Cerebellar nuclear complex (tissue), 1 donor: ENCODE measurements at places on chromosomes 7 and 10.

DNA sequence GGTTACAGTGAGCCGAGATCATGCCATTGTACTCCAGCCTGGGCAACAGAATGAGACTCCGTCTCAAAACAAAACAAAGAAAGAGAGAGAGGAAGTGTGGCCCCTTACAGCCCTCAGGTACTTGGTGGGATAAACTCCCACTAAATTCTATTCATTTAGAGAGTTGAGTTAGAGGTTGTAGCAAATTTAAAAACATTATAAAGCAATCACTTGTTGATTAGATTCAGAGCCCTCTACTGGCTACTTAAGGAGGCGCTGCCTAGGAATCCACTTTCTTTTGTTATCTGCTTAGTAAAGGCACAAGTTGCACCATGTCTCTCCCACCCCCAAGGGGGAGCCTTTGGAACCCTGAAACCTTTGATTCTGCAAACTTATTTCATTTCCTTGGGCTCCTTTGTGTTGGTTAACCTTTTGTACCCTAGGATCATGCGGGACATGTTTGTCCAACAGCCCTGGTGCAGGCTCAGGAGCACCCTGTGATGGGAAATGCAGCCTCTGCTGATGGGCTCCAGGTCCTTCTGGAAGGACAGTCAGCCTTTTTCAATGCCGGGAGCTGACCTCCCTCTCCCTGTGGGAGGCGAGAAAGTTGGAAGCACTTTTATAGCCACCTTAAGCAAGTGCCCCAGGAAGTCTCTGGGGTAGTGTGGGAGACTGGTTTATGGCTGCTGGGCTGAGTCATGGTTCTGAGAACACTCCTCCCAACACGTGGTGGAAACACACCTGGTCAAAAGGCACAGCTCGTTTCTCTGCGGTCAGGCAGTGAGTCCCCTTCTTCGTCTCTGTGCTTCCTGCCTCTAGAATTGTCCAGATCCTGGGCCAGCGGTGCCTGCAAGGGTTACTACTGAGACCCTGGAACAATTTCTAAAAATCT is 2.3 kb downstream of the HKDC1 start:
- DNase-seq: no peak

DNA sequence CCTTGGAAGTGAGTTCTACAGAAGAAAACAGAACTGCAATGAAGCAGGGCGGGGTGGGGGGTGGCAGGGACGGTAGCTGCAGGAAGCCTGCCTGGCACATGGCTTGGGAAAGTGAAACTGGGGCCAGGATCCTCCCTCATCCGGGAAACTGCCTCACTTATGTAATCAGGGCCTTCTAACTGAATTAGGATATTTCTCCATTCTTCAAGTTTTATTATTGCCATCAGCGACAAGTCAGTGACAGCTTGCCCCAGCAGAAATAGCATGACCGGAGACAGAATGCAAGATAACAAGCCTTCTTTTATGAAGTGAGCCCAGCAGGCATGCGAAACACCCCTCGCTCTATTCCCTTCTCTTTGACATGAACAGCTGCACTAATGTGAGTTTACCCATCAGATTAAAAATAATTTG is 77.5 kb upstream of the CACUL1 start:
- DNase-seq: no peak

DNA sequence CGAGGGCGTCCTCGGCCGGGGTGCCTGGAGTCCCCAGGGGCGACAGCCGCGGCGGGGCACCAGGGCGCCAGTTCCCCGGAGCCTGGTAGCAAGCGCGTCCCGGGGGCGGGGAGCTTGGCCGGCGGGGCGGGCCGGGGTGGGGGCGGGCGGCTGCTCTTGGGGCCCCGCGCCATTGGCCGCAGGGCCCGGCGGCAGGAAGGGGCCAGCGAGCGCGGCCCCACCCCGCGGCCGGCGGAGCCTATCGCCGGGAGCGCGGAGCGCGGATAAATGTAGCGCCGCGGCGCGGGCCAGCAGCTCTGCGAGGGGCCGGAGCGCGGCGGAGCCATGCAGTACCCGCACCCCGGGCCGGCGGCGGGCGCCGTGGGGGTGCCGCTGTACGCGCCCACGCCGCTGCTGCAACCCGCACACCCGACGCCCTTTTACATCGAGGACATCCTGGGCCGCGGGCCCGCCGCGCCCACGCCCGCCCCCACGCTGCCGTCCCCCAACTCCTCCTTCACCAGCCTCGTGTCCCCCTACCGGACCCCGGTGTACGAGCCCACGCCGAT is at the start of gene HHEX:
Gene HHEX (plus strand): TSS at position 293 of the 548 bp plus-strand sequence. CDS start 32 bp downstream, at position 325.
- DNase-seq: no peak

DNA sequence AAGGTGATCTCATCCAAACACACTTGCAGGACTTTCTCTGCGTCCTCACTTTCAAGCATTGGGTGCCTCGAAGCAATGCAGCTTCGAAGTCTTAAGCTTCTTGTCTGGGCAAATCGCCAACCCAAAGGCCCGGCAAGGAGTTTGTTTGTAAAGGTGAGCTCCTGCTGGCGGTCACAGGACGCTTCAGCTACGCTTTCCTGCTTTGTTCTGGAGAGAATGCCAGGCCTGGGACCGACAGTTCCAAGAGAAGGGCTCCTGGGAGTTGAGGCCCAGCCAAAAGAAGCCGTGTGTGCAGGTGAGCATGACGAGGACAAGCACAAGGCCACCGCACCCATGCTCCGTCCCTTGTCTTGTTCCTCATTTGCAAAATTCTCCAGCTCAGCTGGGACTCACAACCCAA is 106.6 kb upstream of the DOCK1 start:
- no peak for DNase-seq

DNA sequence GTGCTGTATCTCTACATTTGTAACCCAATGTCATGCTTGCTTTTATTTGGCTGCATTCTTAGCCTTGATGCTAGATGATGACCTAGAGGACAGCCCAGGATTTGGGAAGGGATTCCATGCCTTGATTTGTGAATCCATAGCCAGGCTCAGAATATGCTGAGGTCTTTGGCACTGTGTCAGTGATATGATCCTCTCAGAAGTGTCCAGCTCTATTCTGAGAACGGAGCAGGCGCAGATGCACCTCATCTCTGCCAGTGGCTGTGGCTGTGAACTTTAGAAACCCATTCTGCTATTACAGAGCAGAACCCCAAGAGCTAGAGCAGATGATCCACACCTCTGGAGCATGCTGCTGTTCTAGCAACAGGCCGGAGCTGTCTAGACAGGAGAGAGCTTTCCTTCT is 212.8 kb downstream of the TRIL start:
- no peak for DNase-seq

- DNase-seq: no peak
Measured at GRCh38 chr7:26553128-26553527, 261.5 kb downstream of the SNX10 start.

GRCh38 chr7:98024075-98024474 is 34.1 kb upstream of the OCM2 start:
- DNase-seq: no peak

- DNase-seq: no peak
Measured at GRCh38 chr7:93622036-93623033, 47.8 kb upstream of the CALCR start.

DNA sequence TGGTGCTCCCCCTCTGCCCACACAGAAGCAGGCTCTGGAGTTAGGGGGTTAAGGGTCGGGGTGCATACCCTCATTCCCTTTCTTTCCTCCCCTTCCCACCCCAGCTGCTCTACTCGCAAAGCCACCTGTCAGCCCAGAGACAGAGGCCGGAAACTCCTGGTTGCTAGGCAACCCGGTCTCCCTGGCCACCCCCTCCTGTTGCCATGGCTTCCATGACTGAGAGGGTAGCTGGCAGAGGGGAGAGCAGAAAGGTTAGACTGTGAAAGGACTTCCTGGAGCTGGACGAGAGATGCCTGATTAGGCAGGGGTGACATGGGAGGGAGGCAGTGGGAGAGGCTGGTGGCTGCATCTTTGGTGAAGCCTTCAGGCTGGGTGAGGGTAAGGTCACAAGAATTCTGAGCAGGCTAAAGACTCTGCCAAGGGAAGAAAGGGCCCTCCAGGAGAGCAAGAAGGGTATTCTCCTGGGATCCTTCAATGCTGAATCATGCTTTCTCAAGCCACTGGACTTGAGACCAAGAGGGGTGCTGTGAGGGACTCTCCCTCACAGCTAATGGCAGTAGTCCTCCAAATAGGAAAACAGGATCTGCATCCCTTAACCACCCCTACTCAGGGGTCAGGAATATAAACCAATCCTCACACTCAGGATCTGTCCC is 5.4 kb downstream of the PSD start:
- no peak for DNase-seq

GRCh38 chr10:9449530-9449929 is 1395.0 kb downstream of the GATA3 start:
- no peak for DNase-seq

- DNase-seq: no peak
Measured at GRCh38 chr10:14648946-14649345, 125.8 kb downstream of the FAM107B start.

- DNase-seq: no peak
Measured at GRCh38 chr10:116752969-116753665, 10.8 kb upstream of the HSPA12A start.

- no peak for DNase-seq
Measured at GRCh38 chr10:70601746-70602145, 795 bp downstream of the PRF1 start.

DNA sequence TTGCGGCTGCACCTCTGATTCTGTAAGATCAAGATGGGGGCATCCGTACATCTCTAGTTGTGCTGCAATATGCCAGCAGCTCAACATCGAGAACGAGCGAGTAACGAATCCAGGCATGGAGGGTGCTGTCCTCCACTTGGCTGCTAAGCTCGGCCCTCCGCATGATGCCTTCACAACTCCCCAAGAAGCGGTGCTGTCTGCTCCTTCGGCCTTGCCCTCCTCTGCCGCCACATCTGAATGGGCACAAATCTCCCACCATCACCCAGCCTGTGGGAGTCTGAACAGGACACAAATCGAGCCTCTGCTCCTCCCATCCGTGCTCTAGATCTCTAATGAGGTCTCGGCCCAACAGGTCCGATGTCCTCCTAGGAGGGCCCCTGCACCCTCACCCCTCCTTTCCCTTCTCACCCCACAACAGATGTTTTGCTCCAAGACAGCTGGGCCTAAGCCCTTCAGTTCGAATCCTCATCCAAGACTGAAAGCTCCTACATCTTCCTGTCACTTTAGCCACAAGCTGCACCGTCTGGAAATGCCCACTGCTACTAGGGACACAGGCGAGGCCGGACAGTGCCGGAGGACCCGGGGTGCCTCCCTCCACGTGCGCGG is 86.7 kb downstream of the ZNF33B start:
- no peak for DNase-seq

GRCh38 chr7:98418636-98419315 is 17.9 kb upstream of the BAIAP2L1 start:
- no peak for DNase-seq

DNA sequence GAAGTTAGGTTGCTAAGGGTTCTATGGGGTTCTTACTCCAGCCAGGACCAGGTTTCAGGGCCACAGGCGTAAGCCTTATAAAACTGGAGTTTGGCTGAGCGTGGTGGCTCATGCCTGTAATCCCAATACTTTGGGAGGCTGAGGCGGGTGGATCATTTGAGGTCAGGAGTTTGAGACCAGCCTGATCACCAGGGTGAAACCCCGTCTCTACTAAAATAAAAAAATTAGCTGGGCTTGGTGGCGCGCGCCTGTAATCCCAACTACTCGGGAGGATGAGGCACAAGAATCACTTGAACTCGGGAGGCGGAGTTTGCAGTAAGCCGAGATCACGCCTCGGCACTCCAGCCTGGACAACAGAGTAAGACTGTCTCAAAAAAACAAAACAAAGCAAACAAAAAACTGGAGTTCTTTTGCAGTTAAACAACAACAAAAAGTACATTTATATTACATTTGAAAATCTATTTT is 347 bp upstream of the RRP12 start:
- no peak for DNase-seq
